ENCODE measurements at places on chromosomes 16 and 17.
A peak's percentile ranks its signal among the peaks of the same experiment; 100 is the strongest.

DNA sequence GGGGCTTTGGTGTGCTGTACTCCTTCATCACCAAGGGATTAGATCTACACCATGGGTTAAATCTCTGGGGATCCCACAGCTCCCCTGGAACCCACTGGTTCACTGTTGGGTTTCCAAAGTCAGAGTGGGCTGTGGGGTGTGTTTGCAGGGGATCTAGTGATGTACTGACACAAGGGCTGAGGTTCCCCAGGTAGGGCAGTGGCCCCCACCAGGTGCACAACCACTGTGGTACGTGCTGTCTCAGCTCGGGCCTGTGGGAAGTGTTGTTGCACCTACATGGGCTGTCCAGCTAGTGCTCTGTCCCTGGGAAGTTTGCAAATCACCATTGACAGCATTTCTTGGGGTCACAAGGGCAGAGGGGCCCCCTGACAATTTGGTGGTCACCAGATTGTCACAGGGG, 134.4 kb upstream of the CDH8 start:
- DNase-seq, result no peak

- DNase-seq, result no peak
Measured at GRCh38 chr17:41781404-41782110, 5.0 kb downstream of the JUP start.

GRCh38 chr17:57707892-57708291, 37.2 kb downstream of the CCDC182 start:
- no peak for DNase-seq

DNA sequence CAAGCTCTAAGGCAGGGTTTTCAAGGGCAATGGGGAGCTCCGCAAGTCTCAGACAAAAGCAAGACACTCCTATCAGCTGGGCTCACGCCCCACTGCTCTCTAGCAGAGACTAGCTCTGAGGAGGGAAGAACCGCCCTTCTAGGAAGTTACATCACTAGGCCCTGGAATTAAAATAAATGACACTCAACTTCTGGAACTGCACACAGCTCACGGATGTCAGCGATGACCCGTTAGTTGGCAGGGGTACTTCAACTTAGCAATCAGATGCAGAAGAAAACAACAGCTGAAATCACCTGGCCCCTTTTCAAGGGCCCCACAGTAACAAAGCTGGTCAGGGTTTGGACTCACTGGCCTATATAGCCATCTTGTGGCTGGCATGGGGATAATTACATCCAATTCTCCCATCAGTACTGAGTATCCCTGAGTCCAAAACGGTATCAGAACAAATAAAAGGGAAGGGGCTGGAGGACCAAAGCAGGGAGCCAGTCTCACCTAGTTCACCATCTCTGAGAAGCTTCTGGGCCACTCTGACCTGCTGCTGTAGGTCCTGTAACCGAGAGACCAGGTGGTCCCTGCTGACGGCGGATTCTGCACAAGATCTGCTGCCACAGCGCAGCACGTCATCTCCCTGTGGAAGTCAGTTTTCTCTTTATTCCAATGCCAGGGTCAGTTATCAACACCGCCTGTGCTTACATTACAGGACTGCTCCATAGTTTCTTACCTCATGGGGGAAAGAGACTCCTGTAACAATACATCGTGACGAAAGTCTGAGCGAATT, 22.2 kb downstream of the SERPINF1 start:
- DNase-seq, result peak; percentile 36

DNA sequence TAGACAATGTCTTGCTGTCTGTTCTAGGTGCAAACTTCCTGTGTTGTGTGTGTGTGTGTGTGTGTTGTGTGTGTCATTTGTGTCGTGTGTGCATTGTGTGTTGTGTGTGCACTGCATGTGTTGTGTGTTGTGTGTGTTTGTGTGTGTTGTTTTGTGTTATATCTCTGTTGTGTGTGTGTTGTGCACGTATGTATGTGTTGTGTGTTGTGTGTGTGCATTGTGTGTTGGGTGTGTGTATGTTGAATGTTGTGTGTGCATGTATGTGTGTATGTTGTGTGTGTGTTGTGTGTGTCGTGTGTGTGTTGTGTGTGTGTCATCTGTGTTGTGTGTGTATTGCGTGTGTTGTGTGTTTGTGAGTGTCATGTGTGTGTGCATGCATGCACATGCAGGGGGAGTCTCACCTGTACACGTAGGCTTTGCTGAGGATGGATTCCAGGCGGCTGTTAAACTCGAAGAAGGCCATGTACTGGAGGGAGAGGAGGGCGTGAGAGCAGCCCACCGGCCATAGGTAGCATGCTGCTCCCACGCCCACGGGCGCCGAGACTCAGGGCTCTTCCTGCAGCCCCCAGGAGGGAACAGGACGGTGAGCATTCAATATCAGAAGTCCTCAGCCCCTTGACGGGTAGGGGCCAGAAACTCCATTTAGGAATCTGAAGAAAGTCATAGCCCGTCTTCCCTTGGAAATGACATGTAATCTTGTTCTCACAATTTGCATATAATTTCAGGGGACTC, 58.2 kb downstream of the CNGB1 start:
- no peak for DNase-seq

- DNase-seq, result peak; percentile 46
Measured at GRCh38 chr17:76500074-76500746, 1.0 kb downstream of the RHBDF2 start.

DNA sequence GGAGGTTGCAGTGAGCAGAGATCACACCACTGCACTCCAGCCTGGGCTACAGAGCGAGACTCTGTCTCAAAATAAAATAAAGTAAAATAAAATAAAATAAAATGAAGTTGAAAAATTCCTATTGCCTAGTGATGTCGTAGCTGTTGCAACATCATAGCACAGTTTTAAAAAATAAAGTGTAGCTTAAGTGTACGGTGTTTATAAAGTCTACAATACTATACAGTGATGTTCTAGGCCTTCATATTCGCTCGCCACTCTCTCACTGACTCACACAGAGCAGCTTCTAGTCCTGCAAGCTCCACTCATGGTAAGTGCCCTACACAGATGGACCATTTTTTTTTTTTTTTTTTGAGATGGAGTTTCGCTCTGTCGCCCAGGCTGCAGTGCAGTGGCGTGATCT, 43.5 kb upstream of the MNT start:
- no peak for DNase-seq

DNA sequence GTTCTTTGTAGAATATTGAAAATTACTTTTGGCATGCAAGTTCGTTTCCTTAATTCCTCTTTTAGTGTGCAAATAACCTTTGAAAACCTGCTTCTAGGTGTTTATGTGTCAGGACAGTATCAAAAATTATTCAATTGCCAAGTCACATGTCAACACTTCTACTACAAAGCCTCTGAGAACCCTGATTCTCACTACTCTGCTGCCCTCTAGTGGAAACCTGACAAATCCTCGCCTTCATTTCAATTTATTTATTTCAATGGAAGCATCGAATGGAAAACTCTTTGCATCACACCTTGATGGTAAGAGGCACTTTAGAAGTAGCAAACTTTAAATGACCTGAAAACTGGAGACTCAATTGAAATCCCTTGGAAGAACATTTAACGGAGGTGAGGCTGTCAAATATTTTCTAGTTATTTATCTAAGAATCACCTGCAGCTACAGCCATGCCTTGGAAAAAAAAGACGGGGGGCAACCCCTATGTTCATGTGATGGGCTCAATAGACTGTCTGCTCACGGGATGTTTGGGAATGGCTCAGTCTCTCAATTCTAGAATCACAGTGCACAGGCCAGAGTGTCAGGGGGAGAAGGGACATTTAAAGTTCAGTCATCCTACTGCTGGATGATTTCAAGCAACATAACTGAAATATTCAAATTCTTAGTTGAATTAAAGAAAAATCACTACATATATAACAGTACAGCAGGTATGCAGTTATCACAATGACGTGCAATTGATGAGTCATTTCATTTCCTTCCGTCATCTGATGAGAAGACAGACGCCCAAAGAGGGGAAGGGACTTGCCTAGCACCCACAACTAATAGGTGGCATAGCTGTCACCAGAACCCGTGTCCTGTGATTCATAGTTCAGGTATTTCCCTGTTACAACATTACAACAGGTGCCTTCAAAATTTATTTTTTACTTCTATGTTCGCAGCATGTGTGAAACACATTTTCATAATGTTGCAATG, 563.9 kb downstream of the TOX3 start:
- DNase-seq, result peak; percentile 88

- DNase-seq, result no peak
Measured at GRCh38 chr17:15397620-15398019, 56.2 kb upstream of the TEKT3 start.

DNA sequence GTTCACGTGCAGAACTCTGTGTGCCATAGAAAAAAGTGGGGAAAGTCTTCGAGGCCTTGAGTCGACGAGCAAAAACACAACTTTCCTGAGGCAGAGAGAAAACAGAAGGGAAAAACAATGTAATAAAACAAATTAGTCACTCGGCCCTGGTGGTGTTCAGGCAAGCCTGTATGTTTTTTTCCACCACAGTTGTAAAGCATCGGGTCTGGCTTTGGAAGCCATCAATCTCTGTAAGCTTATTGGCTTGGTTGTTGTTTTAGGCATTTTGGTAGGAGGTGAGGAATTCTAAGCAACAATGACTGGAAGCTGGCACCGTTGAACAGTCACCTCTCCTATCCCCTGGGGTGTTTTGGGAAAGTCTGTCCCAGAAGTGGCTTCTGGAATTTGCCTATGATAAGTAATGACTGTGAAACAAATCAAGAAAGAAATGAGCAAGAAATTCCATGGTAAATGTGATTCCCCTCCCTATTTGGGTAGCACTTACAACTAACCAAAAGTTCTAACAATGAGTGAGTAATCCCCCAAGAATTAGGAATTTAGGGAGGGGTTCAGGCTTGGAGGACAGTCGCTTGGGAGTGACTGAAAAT, 2.8 kb downstream of the CDH13 start:
- peak; percentile 66 for DNase-seq

GRCh38 chr17:4789701-4789950, 862 bp downstream of the GLTPD2 start:
- no peak for DNase-seq

- DNase-seq, result peak; percentile 22
Measured at GRCh38 chr17:6328279-6328678, 106.6 kb downstream of the AIPL1 start.

DNA sequence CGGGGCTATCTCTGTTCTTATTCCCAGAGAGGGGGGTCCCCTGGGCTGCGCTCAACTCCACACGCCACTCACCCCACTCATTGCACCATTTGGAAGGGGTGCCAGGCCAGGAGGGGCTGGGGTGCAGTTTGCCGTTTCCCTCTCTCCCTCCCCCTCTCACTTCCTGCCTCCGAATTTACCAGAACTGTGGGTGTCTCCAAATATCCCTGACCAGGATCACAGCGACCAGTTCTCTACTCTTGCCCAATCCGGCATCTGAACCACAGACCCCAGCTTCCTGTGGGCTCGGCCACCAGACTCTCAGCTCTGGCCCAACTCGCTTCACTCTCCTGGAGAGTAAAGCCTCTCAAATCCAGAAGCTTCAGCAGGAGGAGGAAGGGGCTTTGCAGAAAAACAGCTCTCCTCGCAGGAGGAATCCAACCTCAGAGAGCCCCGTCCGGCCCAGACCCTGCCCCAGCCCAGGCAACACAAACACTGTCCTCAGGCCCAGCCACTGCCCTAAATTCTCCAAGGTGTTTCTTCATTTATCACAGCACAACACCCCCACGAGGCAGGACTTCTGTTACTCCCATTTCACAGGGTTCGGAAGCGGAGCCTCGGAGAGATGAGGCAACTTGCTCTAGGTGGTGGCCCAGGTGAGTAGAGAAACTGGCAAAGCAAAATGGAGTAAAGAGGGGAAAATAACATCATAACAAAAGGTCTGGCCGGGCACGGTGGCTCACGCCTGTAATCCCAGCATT, 423 bp upstream of the ASGR2 start:
- no peak for DNase-seq

DNA sequence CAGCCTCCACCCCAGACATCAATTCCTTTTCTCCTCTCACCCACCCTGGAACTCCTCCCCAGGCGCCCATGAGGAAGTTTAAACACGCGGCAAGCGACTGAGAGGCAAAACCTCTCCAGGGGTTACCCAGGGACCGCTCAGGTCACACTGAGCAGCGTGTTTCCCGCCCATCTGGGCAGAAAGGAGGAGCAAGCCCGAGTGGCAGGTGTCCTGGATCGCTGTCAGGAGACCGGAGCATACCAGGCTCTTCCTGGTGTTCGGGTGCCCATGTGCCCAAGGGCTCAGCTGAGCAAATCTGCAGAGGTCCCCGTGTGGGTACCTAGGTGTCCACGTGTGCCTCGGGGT, 491 bp downstream of the SLC25A19 start:
- peak; percentile 77 for DNase-seq

GRCh38 chr17:4893272-4893671, 6.1 kb upstream of the C17orf107 start:
- DNase-seq, result no peak

- DNase-seq, result no peak
Measured at GRCh38 chr17:18978655-18979054, 25.9 kb downstream of the FAM83G start.

- DNase-seq, result no peak
Measured at GRCh38 chr17:34398990-34399389, 36.0 kb upstream of the CCL1 start.

DNA sequence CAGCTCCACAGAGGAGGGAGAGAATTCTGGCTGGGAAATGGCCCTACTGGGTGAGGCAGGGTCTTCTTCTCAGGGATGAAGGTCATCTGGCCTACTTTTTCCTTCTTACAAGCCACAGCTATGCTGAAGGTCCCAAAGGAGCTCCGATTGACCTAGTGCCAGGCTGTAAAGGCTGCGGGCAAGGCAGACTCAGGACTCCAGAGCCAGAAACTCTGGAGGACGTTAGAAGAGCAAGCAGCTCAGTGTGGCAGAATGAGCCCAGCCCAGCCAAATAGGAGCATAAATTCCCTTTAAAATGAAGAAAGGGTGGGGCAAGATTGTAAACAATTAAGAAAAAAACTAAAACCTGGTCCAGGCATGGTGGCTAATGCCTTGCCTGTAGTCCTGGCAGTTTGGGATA, 20.1 kb upstream of the CNOT1 start:
- DNase-seq, result no peak

GRCh38 chr16:71852158-71852557, 6.4 kb downstream of the ATXN1L start:
- DNase-seq, result no peak

DNA sequence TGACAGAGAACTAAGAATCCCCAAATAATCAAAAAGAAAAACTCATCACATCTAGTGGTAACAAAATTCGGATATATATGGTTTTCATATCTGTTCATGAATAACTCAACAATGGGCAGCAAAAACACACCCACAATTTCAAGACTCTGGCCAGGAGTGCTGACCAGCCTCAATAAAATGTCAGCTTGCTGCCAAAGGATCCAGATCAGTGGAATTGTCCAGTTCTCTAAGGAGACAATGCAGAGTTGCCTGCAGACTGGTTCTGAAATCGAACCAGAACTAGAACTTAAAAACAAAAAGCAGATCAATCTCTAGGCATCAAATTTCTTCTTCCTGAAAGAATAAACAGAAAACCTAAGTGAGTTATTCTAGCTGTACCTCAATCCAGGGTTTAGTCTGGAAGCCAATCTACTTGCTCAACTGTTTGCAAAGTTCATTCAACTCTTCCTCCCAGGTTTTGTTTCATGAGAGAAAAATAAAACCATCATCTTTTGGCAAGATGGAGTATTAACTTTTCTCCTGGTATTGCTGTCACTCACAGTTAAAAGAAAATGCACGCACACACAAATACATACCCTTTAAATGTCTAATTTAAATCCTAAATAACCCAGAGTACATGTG, 61.0 kb downstream of the CFDP1 start:
- DNase-seq, result no peak

Measured in SW480 (cell line).